ENCODE measurements at places on chromosomes 3 and 15.

- no peak for DNase-seq
Measured at GRCh38 chr15:76644646-76645045, 260.5 kb downstream of the SCAPER start.

- no peak for DNase-seq
Measured at GRCh38 chr3:171948674-171949073, 90.7 kb upstream of the FNDC3B start.

DNA sequence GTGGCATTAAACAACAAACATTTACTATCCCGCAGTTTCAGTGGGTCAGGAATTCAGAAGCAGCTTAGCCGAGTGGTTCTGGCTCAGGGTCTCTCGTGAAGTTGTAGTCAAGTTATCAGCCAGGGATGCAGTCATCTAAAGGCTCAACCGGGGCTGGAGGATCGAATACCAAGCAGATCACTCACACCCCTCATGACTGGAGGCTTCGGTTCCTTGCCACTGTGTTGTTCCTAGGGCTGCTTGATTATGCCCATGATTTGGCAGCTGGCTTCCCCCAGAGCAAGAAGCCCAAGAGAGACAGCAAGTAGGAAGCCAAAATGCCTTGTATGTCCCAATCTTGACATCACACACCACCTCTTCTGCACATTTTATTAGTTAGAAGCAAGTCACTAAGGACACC, 33.9 kb upstream of the CDCP1 start:
- DNase-seq = peak; percentile 80

DNA sequence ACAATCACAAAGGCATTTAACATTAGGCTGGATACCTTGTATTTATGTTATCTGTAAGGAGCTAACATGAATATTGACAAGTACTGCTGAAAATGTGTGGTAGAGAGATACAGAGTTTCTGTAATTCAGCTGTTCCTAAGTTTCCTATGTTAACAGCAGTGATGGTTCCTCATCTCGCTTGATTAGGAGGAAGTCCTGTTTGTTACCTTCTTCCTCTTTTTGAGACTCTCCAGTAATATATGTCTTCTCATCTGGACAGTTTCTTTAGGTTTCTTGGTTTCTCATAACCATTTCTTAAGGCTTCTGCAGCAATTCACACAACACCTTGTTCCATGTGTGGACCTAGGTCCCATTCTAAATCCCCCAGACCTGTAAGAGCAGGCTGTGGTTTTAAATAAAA, 11.4 kb upstream of the PEX5L start:
- no peak for DNase-seq

DNA sequence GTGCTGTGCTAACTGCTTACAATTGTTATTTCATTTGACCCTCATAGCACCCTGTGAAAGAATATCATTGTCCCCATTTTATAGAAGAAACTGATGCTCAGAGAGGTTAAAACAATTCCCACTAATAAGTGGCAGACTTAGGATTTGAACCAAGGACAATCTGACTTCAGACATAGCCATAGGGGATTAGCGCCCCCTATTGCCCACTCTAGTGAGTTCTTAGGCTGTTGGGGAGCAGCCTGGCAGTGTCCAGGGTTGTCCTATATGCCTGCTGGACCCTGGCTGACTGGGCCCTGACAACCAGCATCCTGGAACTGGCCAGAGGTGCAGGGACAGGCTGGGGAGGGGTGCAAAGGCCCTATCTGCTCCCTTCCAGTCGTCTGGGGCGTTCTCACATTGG, 15.4 kb downstream of the DPH3 start:
- peak; percentile 50 for DNase-seq

- DNase-seq = no peak
Measured at GRCh38 chr3:168152149-168152548, 56.4 kb upstream of the GOLIM4 start.

DNA sequence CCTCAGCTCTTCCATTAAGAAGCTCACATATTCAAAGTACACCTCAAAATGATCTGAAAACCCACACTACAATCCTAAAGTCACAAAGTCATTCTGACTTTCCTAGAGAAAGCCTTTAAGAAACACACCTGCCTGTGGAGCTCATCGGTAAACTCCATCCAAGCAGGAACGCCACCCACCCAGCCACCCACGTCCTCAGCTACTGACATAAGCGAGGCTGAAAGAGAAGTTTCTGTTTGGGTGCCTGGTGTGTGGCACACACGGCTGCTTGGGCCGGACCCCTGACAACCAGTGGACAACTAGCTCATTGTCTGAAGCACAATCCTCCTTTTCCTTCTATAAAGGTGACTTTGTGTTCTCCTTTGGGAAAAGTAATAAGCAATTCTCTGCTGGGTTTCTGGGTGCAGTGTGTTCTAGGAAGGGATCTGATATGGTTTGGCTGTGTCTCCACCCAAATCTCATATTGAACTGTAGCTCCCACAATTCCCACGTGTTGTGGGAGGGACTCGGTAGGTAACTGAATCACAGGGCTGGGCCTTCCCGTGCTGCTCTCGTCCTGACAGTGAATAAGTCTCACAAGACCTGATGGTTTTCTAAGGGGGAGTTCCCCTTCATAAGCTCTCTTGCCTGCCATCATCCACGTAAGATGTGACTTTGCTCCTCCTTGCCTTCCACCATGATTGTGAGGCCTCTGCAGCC, 26.1 kb downstream of the FAM174B start:
- DNase-seq = no peak

GRCh38 chr3:32531010-32531647, 28.5 kb upstream of the CMTM6 start:
- DNase-seq = no peak

GRCh38 chr3:57150113-57150581, 15.0 kb downstream of the IL17RD start:
- no peak for DNase-seq

DNA sequence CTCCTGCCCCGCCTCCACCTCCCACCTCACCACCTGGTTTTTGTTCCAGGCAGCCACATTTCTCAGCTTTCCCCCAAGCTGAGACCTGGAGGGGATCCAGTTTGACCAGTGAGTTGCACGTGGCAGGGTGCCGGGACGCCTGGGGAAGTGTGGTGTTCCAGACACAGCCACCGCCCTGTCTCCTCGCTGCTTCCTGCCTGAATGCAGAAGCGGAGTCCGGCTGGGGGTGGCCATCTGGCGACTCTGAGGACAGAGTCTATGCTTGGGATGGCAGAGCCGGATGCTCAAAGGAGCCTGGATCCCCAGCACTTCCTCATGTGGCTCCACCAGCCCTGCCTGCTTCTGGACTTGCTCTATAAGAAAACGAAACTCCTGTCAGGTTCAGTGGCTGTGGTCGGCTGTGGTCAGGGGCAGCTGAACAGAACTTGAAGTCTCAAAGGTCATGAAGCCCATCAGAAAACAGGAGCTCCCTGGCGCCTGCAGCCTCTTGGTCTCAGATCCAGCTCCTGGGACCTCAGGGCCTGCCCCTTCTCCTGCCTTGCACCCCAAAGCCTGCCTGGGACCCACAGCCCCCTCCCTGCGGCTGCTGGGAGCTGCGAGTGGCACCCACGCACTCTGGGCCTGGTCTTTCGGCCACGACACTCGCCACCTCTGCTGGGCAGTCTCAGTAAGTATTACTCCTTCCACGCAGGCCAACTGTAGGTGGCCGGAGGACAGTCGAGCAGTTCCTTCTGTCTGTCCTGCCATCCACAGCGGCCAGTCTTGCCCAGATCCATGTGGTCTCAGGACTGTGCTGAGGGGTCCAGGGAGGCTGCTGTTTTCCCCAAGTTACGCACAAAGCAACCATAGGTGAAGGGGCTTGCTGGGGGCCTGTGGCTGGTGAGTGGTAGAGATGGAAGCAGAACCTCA, 112.8 kb upstream of the MEF2A start:
- DNase-seq = peak; percentile 18

- peak; percentile 39 for DNase-seq
Measured at GRCh38 chr3:184611607-184612281, 50.2 kb downstream of the EPHB3 start.

DNA sequence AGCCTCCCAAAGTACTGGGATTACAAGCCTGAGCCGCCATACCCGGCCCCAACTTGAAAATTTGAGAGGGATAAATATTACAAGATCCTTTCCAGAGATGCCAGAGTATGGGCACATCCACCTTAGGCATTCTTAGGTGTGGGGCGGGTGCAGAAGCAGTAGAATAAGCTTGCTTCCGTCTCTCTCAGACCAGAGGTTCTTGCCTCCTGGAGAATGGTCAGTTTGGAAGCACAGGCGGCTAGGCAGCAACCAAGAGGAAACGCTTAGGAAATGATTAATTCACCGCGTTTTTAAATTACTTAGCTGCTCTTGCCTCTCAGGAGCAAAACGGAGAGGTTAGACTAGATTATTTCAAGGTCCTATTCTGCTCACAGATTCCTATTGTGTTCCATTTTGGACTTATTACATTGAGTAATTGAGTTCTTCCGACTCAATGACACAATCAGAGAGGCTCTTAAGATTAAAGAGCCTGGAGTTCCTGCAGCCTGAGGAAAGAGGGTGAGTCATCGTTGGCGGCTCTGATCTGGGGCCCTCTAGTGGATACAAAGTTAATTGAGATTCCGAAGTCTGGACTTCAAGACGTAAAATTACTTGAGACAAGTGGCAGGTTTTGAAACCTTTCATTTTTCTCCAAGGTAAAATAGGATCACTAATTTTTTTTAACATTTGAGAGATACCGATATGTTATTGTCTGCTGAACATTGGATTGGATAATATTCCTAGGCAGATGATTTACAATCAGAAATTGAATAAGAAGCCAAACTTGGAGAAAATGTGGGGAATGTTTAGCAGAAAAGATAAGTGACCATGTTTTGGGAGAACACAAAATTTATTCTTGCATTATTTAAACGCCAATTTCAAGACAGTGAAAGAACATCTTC, 5.8 kb upstream of the TOPAZ1 start:
- peak; percentile 85 for DNase-seq

DNA sequence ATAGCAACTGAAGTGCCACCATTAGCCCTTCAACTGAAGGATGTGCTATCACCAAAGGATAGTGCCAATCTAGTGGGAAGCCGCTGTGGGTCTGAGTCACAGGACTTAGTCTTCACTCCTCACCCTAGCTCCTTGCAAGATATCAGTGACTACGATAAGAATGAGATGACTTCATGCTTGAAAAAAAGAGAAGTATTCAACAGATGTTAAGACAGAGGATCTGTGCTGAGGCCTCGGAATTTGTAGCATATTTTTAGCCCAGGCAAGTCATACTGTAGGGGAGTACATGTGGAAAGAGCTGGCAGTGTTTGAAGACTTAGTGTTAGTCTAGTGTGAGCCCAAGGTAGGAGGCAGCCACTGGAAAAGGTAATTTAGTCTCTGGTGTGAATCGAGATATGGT, 270.7 kb upstream of the LRTM1 start:
- peak; percentile 99 for DNase-seq
